ENCODE measurements at places on chromosomes 6 and 20. TPM values are rescaled to one million over a fixed set of nuclear protein-coding genes. Genes with fewer than 3 reads are reported as not detected.

The CNR1 gene
- not detected for total RNA-seq

The NUDT3 gene
- 16.8 TPM for total RNA-seq

The MAFB gene
- 1.7 TPM for total RNA-seq

The TREML2 gene
- 0.95 TPM for total RNA-seq

The GHRH gene
- not detected for total RNA-seq

The CDSN gene
- not detected for total RNA-seq

The MACROD2 gene
- total RNA-seq: not detected

The TBX18 gene
- not detected for total RNA-seq

The MPC1 gene
- total RNA-seq: 36.3 TPM

The OTOR gene
- not detected for total RNA-seq

The GDAP1L1 gene
- not detected for total RNA-seq

The JAG1 gene
- 0.24 TPM for total RNA-seq

The LCA5 gene
- total RNA-seq: 0.22 TPM

The RAD21L1 gene
- total RNA-seq: not detected

The SYCP2 gene
- 3.4 TPM for total RNA-seq

The PCK1 gene
- not detected for total RNA-seq

The MOG gene
- not detected for total RNA-seq

The SSR1 gene
- total RNA-seq: 165 TPM

The CD93 gene
- total RNA-seq: 0.50 TPM

The BIRC7 gene
- total RNA-seq: not detected

The BMP2 gene
- total RNA-seq: not detected

The TTLL9 gene
- not detected for total RNA-seq

The CSNK2A1 gene
- 172 TPM for total RNA-seq

The ZSCAN16 gene
- total RNA-seq: 5.3 TPM

The MYBL2 gene
- 78.3 TPM for total RNA-seq

The LBP gene
- total RNA-seq: not detected

The CNKSR3 gene
- 0.62 TPM for total RNA-seq

The MAP7 gene
- total RNA-seq: 0.51 TPM

The TSHZ2 gene
- 1.5 TPM for total RNA-seq

The CAPN11 gene
- total RNA-seq: not detected

The FOXC1 gene
- total RNA-seq: not detected

All from CD8-positive, alpha-beta memory T cell (primary cell).